ENCODE measurements at places on chromosomes 12 and 14.

DNA sequence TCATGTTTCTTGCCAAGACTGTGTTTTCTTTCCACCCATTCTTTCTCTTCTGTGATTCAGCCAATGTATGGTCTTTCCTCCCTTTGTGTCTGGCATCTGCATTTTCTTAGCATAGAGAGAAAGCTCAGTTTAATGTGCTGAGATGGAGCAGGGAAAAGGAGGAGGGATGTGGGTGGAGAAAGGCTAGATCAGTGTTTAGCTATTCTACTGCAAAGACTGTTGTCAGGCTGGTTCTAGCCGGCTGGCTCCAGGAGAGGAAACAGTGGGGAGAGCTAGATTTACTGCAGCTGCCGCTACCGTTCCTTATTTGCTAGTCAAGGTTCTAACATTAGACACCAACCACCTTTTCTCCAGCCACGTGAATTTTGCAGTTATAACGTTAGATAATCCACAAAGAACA, 5.2 kb upstream of the RIMKLB start:
- DNase-seq, result peak; percentile 77

GRCh38 chr12:47068539-47068938, 10.9 kb upstream of the PCED1B start:
- DNase-seq, result peak; percentile 44

DNA sequence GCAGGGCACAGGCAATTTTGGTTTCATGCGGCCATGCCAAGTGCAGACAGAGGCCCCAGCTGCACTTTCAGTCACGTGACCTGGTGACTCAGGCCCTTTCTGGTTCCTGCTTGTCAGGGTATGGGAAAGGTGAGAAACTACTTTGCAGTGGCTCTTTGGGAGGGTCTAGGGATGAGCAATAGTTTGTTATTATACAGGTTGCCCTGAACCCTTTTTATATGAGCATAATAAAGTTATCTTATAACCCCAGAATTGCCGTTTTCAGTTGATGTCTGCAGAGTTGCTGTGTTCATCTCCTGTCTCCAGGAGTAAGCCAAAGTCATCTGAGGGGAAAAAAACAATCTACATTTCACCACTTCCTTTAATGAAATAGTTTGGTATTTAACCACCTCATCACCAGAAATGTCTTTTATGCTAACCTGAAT, 30.9 kb upstream of the EMP1 start:
- peak; percentile 42 for DNase-seq

- DNase-seq, result no peak
These were observed 1002.2 kb upstream of the FLRT2 start for GRCh38 chr14:84527706-84528105.

GRCh38 chr14:85412756-85413155, 117.2 kb upstream of the FLRT2 start:
- no peak for DNase-seq

DNA sequence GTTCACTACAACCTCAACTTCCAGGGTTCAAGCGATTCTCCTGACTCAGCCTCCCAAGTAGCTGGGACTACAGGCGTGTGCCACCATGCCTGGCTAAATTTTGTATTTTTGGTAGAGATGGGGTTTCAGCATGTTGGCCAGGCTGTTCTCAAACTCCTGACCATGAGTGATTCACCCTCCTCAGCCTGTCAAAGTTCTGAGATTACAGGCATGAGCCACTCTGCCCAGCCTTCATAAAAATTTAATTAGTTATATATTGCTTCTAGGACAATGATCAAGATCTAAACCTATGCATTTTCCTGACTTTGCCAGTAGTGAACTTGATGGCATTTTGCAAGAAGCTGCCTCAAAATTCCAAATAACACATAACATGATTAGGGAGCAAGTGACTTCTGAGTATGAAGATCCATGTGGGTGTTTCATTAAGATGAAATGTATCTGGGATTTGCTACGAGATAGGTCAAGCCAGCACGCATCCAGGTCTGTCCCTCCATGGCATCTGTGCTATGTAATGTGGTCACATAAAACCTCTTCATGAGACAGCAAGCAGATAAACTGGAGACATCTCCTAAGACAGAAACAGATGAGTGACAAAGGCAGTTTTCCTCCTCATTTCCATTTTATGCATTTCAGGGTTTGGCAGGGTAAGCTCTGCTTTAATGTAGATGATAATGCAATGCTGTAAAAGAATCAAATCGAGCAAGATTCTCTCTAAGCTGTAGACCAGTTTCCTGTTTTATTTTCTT, 319.4 kb upstream of the ATP2B1 start:
- peak; percentile 32 for DNase-seq

- DNase-seq, result no peak
These were observed 102.8 kb downstream of the RPAP3 start for GRCh38 chr12:47602949-47603558.

DNA sequence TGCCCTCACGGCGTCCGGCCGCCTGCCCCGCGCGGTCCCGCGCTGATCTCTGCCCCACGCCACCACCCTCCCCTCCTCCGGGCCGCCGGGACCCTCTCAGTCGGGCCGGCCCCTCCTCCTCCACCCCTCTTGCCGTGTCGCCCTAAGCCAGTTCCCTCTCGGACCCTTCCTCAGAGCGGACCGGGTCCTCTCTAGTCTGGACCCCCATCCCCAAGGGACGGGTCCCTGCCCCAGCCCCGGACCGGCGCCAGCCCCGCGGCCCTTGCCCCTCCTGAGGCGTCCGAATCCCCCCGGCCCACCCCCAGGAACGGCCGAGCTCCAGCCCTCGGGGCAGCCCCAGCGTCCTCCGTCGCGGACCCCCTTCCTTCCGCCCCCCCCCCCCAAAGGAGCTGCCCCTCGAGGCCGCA, 485 bp downstream of the PPP4R4 start:
- no peak for DNase-seq

GRCh38 chr12:21906919-21907493, 34.2 kb downstream of the ABCC9 start:
- peak; percentile 78 for DNase-seq

GRCh38 chr12:130043685-130044406, 118.4 kb upstream of the FZD10 start:
- DNase-seq, result no peak

DNA sequence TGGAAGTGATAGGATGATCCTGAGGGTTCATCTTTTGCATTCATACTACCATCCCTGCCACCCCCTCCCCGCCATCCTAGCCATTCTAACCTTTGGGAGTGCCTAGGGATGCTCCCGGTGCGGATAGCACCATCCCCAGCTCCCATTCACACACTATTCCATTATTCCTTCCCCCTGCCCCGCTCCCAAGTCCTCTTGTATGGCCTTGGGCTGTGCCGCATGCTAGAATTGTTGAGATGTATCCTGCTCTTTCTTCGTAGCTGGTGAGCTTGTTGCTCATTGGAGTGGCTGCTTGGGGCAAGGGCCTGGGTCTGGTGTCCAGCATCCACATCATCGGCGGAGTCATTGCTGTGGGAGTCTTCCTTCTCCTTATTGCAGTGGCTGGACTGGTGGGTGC, 644 bp downstream of the TSPAN31 start:
- no peak for DNase-seq

- no peak for DNase-seq
These were observed 4.4 kb upstream of the FAM186B start for GRCh38 chr12:49609875-49610154.

DNA sequence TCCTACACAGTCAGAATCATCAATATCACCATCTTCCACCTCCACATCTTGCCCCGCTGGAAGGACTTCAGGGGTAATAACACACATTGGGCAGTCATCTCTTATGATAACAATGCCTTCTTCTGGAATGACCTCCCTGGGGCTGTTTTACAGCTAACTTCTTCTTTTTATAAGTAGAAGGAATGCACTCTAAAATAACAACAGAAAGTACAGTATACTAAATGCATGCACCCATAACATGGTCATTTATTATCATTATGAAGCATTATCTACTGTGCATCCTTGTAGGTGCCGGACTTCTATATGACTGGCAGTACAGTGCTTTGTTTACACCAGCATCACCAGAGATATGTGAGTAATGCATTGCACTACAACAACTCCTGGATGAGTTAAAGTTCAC, 19.0 kb upstream of the NUAK1 start:
- no peak for DNase-seq

- DNase-seq, result peak; percentile 57
These were observed 98.1 kb downstream of the DDHD1 start for GRCh38 chr14:53055003-53055402.

GRCh38 chr12:101839324-101840283, 8.8 kb upstream of the GNPTAB start:
- peak; percentile 57 for DNase-seq

DNA sequence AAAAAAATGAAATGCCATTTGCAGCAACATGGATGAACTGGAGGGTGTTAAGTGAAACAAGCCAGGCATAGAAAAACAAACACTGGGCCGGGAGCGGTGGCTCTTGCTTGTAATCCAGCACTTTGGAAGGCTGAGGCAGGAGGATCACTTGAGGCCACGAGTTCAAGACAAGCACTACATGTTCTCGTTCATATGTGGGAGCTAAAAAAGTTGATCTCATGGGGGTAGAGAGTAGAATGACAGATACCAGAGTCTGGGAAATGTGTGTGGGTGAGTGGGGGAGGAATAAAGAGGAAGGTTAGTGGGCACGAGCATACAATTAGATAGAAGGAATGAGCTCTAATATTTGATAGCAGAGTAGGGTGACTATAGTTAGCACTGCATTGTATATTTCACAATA, 21.5 kb downstream of the CACNA2D4 start:
- DNase-seq, result no peak

DNA sequence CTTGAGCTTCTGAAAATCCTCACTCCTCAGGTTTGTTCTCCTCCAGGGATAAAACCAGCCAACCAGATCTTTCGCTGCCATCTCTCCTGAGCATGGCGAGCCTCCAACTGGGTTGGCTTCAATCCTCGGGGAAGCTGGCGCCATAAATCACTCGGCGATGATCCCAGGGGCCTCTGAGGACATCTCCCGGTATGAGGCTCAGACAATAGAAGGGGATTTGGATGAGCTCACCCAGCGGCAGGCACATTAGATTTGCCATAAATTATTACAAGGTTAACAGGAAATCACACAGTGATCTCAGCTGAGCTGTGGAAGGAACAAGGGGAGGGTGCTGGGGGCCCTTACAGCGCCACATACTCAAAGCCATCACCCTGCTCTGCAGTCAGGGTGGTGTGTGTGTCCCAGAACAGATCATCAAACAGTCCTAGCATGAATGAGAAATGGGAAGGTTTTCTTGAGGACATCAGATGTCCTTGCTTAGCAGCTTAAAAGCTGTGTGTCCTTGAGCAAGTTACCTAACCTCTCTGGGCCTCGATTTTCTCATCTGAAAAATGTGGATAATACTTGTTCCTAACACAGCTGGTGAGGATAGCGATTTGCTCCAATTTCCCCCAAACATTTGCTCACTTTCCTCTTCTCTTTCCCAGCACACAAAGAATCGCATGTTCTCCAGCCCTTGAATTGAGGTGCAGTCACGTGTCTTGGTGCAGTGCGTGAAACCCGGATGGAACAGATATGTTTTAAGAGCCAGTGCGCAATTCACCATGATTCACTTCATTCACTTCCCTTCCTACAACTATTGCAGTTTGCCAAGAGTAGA, 142.8 kb downstream of the SCARB1 start:
- peak; percentile 97 for DNase-seq

- DNase-seq, result no peak
These were observed 124.2 kb upstream of the ATF1 start for GRCh38 chr12:50639721-50640120.

GRCh38 chr12:71041476-71041875, 116.3 kb downstream of the TSPAN8 start:
- DNase-seq, result no peak

DNA sequence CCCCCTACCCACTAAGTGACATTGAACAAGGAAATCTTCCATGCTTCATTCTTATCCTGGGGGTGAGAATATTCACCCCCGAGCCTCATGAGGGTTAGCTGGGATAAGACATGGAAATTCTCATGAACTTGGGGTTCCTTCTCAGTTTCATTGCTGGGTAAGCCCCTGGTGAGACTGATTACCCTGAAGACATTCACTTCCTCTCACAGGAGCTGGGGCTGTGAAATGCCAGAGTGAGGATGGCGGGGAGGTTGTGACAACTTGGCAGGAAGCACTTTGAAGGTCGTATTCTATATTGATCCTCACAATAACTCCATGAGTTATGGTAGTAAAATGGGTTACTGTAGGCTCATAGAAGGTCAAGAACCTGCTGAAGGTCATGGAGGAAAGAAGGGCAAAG, 43.5 kb downstream of the ESRRB start:
- DNase-seq, result no peak

GRCh38 chr14:104510794-104511611, 68.6 kb upstream of the C14orf180 start:
- no peak for DNase-seq

- peak; percentile 19 for DNase-seq
These were observed 116.2 kb upstream of the ARID2 start for GRCh38 chr12:45613296-45613695.

DNA sequence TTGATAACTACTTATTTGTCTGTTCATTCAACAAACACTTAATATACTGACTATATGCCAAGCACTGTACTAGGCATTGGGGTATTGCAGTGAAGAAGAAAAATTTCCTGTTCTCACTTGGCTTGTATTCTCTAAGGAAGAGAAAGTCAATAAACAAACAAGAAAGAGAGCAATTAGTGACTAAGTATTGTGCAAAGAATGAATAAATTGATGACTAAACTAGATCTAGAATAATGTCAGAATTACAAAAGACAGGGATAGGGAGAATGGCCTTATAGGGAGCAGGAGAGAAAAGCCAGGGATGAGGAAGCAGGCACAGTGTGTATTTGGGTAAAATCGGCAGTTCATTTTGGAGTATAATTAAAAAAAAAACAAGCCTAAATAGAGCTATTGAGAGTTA, 4.2 kb upstream of the LIN7A start:
- no peak for DNase-seq

GRCh38 chr14:99595524-99595923, 8.5 kb downstream of the CCDC85C start:
- no peak for DNase-seq

- DNase-seq, result no peak
These were observed 54.8 kb downstream of the WNK1 start for GRCh38 chr12:807041-807735.

DNA sequence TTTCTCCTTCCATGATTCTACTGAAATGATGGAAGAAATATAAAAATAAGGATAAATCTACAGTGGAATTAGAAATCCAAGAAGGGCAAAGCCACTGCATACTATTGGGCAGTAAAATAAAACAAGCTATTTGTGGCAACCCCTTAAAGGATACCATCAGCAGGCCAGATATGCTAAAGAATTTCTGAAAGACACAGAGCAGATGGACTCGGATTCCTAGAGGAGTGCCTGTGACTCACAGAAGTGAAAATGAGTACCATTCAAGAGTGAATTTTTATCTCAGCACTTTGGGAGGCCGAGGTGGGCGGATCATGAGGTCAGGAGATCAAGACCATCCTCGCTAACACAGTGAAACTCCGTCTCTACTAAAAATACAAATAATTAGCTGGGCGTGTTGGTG, 318.1 kb downstream of the LRIG3 start:
- peak; percentile 25 for DNase-seq

GRCh38 chr14:60867503-60868172, 113.2 kb downstream of the TRMT5 start:
- DNase-seq, result peak; percentile 4
